ENCODE measurements at places on chromosomes 3 and 15.

DNA sequence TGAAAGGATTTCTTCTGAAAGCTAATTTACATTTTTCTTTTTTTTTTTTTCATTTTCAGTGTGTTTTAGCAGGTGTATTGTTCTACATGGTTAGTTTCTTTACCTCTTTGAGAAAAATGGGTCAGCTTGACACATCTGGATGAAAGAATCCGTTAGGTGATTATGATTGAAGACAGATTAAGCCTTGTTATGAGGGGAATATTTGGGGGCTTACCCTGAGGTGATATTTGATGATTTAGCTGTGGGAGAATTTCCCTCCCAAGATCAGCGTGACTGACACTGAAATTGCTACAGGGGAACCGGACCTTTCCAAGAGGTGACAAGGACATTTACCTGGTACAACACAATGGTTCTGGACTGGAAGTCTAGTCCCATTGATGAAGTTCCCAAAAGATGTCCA is 147.5 kb downstream of the NFKBIZ start:
- no peak for DNase-seq

GRCh38 chr3:64086479-64087252 is 63.4 kb upstream of the PSMD6 start:
- no peak for DNase-seq

DNA sequence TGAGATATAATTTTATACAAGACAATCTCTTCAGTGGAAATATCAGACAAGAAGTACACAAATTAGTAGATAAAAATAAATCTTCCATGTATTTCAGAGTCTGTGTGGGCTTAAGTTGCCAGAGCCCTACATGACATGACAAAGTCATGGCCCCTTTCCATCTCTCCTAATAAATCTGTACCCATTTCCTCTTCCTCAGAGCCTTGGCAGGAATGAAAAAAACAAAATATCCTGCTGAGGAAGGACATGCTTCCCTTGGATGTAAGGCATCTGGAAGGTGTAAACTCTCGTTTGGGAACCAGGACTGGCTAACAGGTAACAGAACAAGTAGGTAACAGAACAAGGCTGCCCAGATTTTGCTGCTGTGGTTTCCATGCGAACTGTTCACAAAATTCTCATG is 148.1 kb downstream of the SNRK start:
- no peak for DNase-seq

DNA sequence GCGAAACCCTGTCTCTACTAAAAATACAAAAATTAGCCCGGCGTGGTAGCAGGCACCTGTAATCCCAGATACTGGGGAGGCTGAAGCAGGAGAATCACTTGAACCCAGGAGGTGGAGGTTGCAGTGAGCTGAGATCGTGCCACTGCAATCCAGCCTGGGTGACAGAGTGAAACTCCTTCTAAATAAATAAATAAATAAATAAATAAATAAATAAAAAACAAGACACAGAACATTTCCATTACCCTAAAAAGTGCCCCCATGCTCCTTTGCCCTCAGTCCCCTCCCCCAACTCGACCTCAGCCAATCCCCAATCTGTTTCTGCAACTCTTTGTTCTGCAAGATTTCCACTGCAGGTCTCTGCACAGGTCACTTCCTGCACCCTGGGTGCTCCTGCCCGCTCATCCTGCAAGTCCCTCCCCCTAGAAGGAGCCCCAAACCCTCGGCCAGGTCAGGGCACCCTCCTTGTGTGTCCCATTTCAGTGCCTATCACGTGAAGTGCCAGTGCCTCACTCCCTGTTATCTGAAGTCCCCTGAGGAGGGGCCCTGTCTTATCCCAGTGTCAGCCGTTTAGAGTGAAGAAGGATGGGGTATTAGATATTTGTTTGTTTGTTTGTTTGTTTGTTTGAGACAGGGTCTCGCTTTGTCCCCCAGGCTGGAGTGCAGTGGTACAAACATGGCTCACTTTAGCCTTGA is 1.1 kb downstream of the FAM240A start:
- no peak for DNase-seq

DNA sequence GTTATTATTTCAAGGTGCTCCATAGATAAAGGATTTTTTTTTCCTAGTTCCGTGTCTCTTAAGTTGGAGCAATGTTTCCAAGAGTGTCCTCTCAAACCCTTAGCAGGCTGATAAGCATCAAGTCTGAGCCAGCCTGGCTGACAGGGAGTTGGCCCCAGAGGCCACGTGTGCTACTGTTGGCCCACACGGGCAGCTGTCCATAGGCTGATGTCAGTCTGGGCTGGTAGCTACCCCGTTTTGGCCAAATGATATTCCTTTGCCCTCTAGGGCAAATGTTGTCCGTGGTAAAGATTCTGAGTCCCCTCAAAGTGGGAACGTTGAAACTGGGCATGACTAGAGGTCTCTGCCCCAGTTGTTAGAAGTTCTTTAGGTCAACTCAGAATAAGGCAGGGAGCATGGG is 99.4 kb downstream of the FLNB start:
- no peak for DNase-seq

Data from NCI-H1694 treated with DMSO at 0.1 percent for 48 hours (cell line).